Activated CD4-positive, CD25-positive, alpha-beta regulatory T cell treated with anti-CD3 and anti-CD28 coated beads, Interleukin-2, amount 50 U/mL, for 72 hours (primary cell): ENCODE measurements at places on chromosomes 11 and 22.

DNA sequence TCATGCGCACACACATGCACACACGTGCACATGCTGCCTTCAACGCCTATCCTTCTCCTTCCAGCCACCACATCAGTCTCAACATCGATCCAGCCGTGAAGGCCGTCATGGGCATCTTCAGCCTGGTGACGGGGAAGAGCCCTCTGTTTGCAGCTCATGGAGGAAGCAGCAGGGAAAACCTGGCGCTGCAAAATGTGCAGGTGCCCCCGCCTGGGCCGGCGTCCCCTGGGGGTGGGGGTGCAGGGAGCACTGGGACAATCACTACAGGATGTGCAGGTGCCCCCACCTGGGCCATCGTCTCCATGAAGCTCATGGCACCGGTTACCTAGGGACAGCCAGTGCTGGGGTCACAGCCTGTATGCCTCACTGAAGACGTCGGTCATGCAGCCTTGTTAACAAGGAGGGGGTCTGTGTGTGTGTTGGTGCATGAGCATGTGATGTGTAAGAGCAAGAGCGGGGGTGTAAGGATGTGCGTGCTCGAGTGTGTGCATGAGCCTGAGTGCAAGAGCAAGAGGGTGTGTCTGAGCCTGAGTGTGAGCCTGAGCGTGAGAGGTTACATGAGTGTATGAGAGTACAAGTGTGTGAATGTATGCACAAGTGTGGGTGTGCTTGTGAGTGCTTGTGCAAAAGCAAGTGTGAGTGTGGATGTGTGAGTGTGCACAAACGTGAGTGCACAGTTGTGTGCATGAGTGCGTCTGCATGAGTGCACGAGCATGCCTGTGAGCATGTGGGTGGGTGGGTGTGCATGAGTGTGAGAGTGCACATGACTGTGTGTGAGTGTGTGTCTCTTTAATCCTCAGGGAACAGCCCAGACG is 31.5 kb downstream of the NADSYN1 start:
- no peak for DNase-seq

GRCh38 chr11:131370090-131370751 is at the start of gene NTM:
TSS of gene NTM (plus strand) at chr11:131370615.
- no peak for DNase-seq

GRCh38 chr11:65206441-65206841 is 24.7 kb downstream of the CAPN1 start:
- DNase-seq: no peak

DNA sequence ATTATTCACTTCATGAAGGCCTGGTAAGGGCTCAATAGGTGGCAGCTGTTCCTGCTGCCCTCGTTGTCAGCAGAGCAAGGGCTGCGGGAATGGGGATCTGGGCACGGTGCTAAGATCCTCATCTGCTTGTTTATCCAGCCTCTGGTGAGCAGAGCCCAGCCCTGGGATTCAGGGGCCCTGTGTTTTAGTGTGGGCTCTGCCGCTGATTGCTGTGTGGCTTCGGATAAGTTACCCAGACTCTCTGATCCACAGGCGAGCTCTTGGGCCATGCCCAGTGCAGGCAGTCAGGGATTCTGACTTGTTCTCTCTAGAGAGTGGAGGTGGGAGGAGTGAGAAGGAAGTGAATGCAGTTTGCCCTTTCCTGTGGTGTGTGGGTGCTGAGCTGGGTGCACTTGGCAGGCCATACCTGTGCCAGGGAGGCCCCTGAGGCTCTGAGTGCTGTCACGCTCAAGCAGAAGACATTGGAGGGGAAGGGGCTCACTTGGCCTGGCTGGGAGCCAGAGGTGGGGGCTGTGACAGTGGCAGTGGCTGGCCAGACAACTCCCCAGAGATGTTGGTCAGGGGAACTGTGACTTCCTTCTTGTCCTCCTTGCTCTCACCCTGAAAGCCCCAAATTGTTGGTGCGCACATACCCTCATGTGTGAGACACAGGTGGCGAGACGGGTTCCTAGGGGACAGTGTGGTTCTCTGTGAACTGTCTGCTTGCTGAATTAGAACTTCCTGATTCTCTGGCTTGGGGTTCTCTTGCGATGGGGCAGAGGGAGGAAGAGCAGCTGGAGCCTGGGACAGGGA is 43.7 kb downstream of the CD82 start:
- DNase-seq: no peak

- DNase-seq: no peak
Observed at GRCh38 chr11:76453248-76453647, 8.4 kb downstream of the EMSY start.

- DNase-seq: no peak
Observed at GRCh38 chr22:44719586-44720368, 17.8 kb downstream of the PRR5 start.

DNA sequence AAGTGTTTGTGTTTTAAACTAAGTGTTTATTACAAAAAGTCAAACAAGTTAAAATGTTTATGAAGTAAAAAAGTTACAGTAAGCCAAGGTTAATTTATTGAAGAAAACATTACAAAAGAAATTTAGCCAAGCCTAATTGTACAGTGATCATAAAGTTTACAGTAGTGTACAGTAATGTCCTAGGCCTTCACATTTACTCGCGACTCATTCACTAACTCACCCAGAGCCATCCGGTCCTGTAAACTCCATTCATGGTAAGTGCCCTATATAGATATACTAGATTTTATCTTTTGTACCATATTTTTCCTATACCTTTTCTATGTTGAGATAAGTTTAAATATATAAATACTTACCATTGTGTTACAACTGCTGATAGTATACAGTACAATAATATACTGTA is 481.8 kb upstream of the TENM4 start:
- DNase-seq: no peak

DNA sequence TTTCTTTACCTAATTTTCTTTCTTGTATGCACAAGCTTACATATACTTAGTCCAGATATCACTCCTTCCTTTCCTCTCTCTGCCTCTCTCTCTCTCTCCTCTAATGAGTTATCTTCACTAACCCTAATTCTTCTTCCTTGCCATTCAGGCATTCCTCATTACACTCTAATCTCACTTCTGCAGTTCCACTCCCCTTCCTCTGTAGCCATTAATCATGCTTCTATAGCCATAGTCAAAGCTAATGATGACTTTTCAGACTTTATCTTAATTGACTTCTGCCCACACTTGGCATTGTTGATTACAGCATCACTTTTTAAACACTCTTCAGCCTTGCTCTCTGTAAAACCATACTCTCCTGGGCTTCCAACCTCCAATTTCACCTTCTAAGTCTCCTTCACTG is 35.3 kb upstream of the SC5D start:
- DNase-seq: no peak

DNA sequence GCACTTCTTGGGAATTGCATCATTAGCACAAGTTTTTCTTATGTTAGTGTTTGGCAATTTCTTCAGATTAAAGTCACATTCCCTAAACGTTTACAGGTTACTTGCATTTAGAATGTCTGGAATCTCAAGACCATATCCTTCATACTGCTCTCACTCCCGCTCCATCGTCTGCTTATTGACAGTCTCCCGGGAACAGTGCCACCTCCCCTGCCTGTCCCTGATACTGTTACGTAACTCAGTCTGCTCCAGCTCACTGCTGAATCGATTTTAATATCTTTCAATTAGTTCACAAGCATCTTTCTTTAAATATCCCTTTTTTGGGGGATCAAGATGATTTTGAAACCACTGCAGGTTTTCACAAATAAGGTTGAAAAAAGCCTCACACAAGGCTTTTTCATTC is 48.2 kb downstream of the GLYATL2 start:
- DNase-seq: no peak

DNA sequence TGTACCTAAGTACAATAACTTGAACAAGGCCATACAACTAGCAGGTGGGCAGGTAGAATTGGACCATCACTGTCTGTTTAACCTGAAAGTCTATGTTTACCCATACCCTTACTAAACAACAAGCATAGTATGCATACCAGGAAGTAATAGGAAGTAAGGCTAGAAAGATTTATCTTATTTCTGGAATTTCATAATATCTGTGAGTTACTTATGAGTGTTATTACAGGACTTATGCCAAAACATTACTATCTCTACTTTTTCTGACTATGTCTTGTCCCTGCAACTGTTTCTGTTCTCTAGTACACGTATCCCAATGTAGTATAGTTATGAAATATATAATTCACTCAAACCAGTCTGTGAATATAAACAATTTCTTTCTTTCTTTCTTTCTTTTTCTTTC is 1400.8 kb upstream of the TENM4 start:
- DNase-seq: no peak

- no peak for DNase-seq
Observed at GRCh38 chr11:93389737-93390136, 59.2 kb downstream of the DEUP1 start.

- no peak for DNase-seq
Observed at GRCh38 chr11:7657306-7658025, 15.8 kb downstream of the CYB5R2 start.

DNA sequence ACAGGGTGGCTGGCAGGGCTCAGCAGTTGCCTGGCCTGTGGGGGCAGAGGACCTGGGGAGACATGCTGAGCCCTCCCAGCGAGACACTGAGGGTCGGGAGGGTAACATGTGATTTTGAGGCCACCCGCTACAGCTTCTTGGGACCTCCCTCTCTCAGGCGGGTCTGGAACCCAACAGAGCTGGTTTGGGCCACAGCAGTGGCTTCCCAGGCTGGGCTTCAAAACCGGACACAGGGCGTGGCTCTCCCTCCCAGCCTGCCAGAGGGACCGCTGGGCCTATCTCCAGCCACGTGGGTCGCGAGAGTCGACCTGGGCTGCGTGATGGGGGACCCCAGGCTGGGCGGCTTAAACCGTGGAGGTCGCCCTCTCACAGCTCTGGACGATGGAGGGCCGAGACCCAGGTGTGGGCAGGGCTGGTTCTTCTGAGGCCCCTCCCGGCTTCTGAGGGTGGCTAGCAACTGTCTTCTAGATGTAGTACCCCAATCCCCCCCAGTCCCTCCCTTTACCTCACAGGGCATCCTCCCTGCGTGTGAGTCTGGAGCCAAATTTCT is 91.7 kb downstream of the KCNQ1 start:
- no peak for DNase-seq

GRCh38 chr11:45087086-45087899 is 59.1 kb upstream of the PRDM11 start:
- no peak for DNase-seq

DNA sequence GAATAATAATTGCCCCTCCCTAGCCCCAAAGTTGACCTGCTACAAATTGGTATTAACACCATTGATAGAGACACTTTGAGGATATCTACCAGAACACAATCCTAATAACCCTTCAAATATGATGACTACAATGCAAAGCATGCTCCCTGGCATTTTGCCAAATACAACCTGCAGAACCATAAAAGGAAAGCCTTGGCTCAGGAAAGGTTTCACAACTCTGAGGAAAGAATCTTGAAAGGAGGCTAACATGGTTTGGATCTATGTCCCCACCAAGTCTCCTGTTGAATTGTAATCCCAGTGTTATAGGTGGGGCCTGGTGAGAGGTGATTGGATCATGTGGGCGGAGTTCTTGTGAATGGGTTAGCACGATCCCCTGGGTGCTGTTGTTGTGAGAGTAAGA is 140.4 kb upstream of the ARHGAP42 start:
- DNase-seq: no peak

DNA sequence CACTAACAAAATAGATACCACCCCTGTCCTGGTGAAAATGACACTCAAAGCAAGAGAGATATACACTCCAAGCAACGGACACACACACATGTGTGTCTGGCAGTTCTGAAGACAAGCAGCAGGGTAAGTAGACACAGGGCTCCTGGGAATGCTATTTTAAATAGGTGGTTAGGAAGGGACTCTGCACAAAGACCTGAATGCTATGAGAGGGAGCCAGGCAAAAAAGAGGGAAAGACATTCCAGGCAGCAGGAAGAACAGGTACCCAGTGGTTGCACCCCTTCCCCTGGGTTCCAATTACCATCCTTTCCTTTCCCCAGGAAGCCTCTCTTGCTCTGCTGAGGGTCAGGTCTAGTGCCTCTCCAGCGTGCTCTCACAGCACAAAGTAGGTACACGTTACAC is 3.0 kb downstream of the UFD1 start:
- no peak for DNase-seq

DNA sequence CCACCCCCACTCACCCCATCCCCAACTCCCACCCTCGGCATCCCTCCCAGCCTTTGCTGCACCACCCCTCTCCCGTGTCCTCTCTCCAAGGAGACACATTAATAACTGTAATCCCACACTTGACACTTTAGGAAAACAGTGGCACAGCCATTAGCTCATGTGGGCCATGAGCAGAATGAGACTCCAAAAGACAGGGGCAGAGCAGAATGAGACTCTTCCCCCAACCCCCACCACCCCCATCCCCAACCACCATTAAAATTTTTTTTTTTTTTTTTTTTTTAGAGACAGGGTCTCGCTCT is 6.2 kb upstream of the SLCO2B1 start:
- no peak for DNase-seq

DNA sequence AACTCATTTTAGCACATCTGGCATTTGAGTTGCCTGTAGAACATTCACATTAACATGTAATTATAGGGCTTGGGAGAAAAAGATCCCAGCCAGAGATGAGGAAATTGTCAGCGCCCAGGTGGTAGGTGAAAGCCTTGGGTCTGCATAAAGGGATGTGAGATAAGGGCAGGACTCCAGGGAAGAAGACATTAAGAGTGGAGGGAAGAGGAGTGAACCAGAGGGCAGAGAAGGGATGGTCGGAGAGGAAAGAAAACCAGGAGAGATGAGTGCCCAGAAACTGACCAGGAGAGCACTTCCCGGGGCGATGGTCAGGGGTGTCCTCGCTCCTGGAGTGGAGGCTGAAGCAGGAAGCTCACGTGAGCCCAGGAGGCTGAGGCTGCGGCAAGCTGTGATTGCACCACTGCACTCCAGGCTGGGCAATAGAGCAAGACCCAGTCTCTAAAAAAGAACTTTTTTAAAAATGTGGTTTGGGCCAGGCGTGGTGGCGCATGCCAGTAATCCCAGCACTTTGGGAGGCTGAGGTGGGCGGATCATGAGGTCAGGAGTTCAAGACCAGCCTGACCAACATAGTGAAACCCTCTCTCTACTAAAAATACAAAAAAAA is 20.3 kb upstream of the DGKZ start:
- no peak for DNase-seq

DNA sequence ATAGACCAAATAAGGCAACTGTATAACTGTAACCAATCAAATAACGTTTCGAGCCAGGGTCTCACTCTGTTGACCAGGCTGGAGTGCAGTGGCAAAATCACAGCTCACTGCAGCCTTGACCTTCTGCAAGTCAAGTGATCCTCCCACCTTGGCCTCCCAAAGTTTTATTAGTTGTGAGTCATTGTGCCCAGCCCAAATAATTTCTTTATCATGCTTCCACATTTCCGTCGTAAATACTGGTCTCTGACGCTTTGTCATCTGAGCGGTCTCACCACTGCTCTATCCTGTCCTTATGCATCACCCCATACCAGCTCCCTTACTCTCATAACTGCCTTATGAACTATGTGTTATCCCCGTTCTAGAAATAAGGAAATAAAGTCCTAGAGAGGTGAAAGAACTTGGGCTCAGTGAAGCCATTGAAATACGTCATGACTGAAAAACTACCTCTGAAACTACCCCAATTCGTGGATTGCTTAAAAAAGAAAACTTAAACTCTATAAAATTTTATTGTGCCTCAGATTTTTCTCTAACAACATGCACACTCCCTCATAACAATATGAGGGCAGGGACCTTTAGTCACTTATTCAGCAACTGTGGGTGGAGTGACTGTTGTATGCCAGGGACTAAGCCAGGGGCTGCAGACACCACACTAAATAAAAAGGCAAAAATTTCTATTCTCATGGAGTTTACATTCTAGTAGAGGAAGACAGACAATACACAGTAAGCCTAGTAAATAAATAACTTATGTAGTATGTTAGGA is 15.8 kb upstream of the RTN4RL2 start:
- no peak for DNase-seq
